ENCODE measurements at places on chromosomes 7 and 10. TPM values are rescaled to one million over a fixed set of nuclear protein-coding genes. Genes with fewer than 3 reads are reported as not detected.

ADRA2A gene
- polyA plus RNA-seq: 2.7 TPM

FGFR2 gene
- 119 TPM for polyA plus RNA-seq

TMEM248 gene
- 68.7 TPM for polyA plus RNA-seq

NUTM2A gene
- polyA plus RNA-seq: 4.8 TPM

CFAP70 gene
- 22.6 TPM for polyA plus RNA-seq

SLC26A5 gene
- polyA plus RNA-seq: 0.51 TPM

ANKRD61 gene
- polyA plus RNA-seq: 2.8 TPM

CUL2 gene
- polyA plus RNA-seq: 38.0 TPM
